ENCODE measurements at places on chromosomes 5 and 9. TPM values are rescaled to one million over a fixed set of nuclear protein-coding genes. Genes with fewer than 3 reads are reported as not detected.

DNA sequence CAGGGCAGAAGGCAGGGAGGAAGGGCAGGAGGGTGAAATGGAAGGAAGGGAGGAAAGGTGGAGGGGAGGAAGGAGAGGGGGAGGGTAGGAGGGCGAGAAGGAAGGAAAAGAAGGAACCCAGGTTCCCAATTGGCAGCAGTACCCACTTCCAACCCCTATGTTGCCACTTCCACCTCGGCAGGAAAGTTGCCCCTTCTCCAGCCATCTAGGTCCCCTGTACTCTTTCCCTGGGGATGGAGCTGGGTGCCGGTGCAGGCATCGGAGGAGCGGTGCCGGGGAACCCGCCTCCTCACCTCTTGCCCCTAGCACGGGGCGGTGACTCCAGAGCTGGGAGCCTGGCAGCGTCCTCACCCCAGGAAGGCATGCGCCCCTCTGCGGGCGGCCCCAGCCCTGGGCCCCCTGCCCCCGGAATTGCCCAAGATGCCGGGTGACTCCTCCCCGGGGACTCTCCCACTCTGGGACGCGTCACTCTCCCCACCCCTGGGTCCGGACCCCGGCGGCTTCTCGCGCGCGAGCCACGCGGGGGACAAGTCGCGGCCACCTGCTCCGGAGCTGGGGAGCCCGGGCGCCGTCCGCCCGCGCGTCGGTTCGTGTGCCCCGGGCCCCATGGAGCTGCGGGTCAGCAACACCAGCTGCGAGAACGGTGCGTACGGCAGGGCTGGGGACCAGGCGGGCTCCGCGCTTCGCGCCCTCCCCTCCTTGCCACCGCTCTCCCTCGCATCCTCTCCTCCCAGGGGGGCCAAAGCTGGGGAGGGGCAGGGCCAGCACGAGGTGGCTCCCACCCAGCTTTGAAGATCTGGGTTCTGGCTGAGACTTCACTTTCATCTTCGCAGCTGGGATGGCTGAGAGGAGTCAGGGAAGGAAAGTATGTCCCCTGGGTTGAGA lies at the start of gene NIPAL4:
Gene NIPAL4 (plus strand): TSS at position 499 of the 885 bp plus-strand sequence. CDS start 108 bp downstream, at position 607.
- peaks cover 11% of the 10 kb centered on the region for H3K4me1 ChIP-seq
- peak within 1 kb of the TSS; percentile 43 for H3K4me3 ChIP-seq
- DNase-seq = peak; percentile 23

- H3K36me3 ChIP-seq = no peaks in the 10 kb centered on the region
- H3K4me3 ChIP-seq = no peak overlapping the region
- no peak overlapping the region for H3K27ac ChIP-seq
These were observed 214.9 kb downstream of the PLK2 start for GRCh38 chr5:58244819-58245475.

DNA sequence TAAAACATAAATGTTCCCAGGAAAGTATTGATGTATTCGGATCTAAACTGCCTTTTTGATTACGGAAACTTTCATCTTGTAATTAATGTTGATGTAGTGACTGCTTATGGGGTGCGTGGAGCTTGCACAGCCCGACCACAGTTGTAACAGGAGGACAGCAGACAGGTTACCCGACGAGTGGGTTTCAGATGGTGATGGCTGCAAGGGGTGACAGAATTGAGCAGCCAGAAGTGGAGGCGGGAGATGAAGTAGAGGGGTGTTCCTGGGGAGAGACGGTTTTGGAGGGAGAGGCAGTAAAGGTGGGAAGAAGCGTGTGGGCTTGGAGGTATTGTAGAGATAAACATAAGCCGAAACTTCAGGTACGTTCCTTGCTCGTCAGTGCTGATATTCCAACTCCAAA lies 5.8 kb downstream of the CEP72 start:
- no peak for DNase-seq
- no peaks in the 10 kb centered on the region for H3K27me3 ChIP-seq
- peaks cover 24% of the 10 kb centered on the region for H3K36me3 ChIP-seq

GRCh38 chr9:124257844-124258606 lies at the start of gene NEK6:
Gene NEK6 (plus strand): TSS chr9:124257949. CDS start chr9:124301965, 44,016 bp downstream.
- DNase-seq = peak; percentile 47
- H3K27me3 ChIP-seq = no peaks in the 10 kb centered on the region
- peaks cover 1% of the 10 kb centered on the region for H3K36me3 ChIP-seq
- peak within 1 kb of the TSS; percentile 15 for H3K27ac ChIP-seq

DNA sequence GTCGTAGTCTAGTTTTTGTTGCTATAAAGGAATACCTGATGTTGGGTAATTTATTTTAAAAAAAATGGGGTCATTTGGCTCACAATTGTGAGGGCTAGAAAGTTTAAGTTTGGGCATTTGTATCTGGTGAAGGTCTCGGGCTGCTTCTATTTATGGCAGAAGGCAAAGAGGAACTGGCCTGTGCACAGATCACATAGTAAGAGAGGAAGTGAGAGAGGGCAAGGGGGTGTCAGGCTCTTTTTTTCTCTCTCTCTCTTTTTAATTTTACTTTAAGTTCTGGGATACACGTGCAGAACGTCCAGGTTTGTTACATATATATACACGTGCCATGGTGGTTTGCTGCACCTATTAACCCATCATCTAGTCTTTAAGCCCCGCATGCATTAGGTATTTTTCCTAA lies 453.3 kb downstream of the DIRAS2 start:
- H3K4me1 ChIP-seq = peaks cover 9% of the 10 kb centered on the region
- DNase-seq = no peak
- H3K27me3 ChIP-seq = no peaks in the 10 kb centered on the region
- H3K27ac ChIP-seq = no peak overlapping the region
- H3K36me3 ChIP-seq = no peaks in the 10 kb centered on the region

- H3K4me1 ChIP-seq = peaks cover 20% of the 10 kb centered on the region
- H3K27ac ChIP-seq = no peak overlapping the region
- peak; percentile 37 for DNase-seq
- no peaks in the 10 kb centered on the region for H3K27me3 ChIP-seq
These were observed 21.7 kb upstream of the NSD1 start for GRCh38 chr5:177111720-177112394.

DNA sequence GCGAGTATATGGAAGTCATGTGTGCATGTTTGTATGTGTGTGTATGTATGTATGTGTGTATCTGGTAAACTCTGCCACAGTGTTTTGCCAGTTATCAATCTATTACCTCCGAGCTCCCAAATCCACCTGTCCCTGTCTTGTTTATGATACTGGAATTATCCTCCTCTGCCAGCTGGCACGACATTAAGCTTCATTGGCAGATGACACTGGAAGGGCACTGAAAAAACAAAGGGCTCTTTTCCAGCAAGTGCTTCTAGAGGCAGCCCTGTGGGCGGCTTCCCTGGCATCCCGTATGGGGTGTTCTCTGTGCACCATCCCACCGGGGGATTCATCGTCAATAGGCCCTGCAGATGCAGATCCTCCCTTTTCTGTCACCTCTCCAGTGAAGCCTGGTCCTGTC lies 221.5 kb downstream of the MSX2 start:
- H3K27ac ChIP-seq = no peak overlapping the region
- H3K4me3 ChIP-seq = no peak overlapping the region
- DNase-seq = no peak
- H3K36me3 ChIP-seq = no peaks in the 10 kb centered on the region
- no peaks in the 10 kb centered on the region for H3K27me3 ChIP-seq

DNA sequence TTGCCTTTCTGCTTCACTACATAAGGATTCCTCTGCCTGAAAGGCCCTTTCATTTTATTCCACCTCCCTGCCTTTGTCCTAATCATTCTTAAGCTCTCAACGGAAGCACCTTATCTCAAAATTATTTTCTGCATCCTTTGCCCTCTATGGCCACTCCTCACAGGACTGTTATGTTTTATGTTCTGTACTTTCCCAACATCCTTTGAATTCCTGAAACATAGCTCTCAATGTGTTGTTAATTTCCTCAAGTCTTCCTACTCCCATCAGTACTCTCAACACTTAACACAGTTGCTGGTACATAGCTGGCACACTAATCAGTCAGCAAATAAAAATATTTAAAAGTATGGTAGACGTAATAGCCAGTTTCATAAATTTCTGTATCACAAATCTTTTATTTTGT lies 193.0 kb downstream of the RFX3 start:
- no peak for DNase-seq
- H3K27me3 ChIP-seq = no peaks in the 10 kb centered on the region
- no peak overlapping the region for H3K4me3 ChIP-seq
- H3K36me3 ChIP-seq = peaks cover 3% of the 10 kb centered on the region
- no peak overlapping the region for H3K27ac ChIP-seq

DNA sequence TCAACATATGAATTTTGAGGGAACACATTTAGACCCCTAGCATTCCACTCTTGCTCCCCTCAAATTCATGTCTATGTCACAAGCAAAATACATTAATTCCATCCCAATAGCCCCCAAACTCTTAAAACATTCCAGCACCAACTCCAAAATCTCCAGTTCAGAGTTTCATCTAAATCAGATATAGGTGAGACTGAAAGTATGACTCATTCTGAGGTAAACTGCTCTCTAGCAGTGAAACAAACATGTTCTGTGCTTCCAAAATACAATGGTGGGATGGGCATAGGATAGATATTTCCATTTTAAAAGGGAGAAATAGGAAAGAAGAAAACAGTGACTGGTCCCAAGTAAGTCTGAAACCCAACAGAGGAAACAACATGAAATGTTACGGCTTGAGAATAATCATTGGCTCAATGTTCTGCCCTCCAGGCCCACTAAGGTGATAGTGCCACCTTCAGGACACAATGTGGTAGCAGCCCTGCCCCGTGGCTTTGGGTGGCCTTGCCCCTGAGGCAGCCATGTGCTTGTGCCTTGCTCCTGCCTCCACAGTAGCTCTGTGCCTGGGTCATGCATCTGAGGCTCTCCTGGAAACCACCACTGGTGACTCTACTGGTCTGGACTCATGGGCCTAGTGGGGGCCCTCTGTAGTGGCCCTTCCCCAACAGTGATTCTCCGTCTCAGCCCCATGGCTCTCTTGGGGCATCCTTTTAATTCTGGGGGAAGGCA lies 36.4 kb upstream of the IPPK start:
- DNase-seq = peak; percentile 21
- no peak overlapping the region for H3K27ac ChIP-seq
- no peaks in the 10 kb centered on the region for H3K36me3 ChIP-seq
- no peak overlapping the region for H3K4me3 ChIP-seq

GRCh38 chr5:91885291-91886265 lies 502.5 kb upstream of the ARRDC3 start:
- H3K4me3 ChIP-seq = no peak overlapping the region
- no peaks in the 10 kb centered on the region for H3K27me3 ChIP-seq
- no peaks in the 10 kb centered on the region for H3K4me1 ChIP-seq
- no peaks in the 10 kb centered on the region for H3K36me3 ChIP-seq
- H3K27ac ChIP-seq = no peak overlapping the region
- DNase-seq = no peak

GRCh38 chr5:42993516-42994245 lies 46.4 kb downstream of the ANXA2R start:
- peak overlapping the region; percentile 76 for H3K4me3 ChIP-seq
- peaks cover 43% of the 10 kb centered on the region for H3K4me1 ChIP-seq
- DNase-seq = peak; percentile 84
- H3K27me3 ChIP-seq = no peaks in the 10 kb centered on the region

GRCh38 chr5:76144513-76145274 lies 61.5 kb downstream of the SV2C start:
- no peak overlapping the region for H3K4me3 ChIP-seq
- H3K27me3 ChIP-seq = no peaks in the 10 kb centered on the region
- DNase-seq = no peak
- no peaks in the 10 kb centered on the region for H3K4me1 ChIP-seq
- H3K27ac ChIP-seq = no peak overlapping the region

DNA sequence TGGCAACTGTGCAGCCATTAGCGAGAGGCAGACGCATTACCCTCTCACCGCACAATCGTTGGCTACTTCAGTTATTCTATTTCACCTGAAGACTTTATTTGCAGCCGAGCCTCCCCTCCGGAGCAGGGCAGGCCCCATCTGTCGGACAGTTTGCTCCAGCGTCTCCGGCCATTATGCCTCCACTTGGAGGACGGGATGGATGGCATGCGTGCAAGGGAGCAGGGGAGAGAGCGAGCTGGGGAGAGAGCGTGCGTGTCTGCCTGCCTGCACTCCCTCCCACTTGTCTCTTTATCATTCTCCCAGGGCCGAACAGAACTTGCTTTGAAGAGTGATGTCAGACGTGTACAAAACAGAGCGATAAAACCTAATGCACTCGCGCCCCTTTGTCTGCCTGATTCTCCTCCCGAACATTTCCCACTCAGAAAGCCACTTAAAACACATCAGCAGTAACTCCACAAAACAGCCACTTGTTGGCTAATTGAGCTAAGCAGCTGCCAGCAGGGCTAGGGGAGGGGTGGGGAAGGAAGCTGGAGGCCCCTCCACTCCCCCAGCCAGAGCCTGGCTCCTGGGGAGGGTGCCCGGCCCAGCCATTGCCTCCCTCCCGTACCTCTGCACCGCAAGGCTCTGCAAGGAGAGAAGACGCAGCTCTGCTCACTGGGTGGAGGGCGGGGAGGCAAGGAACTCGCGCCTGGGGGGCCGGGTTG lies 43.4 kb upstream of the FUBP3 start:
- H3K4me3 ChIP-seq = no peak overlapping the region
- H3K27ac ChIP-seq = no peak overlapping the region

OMD gene
- total RNA-seq = not detected

IFNB1 gene
- total RNA-seq = not detected

PLAC8L1 gene
- 0.58 TPM for total RNA-seq
